CD4-positive, alpha-beta T cell treated with Interleukin-1 beta for 1 hour (primary cell): ENCODE measurements at places on chromosomes 1 and 21.

- no peak for DNase-seq
These were observed 286.8 kb downstream of the PTPRU start for GRCh38 chr1:29523136-29523535.

- DNase-seq = no peak
These were observed 46.2 kb upstream of the SLC2A1 start for GRCh38 chr1:43004587-43005459.

GRCh38 chr1:201408176-201408833, 9.2 kb upstream of the LAD1 start:
- peak; percentile 50 for DNase-seq

GRCh38 chr1:9181990-9182783, 52.4 kb upstream of the H6PD start:
- DNase-seq = no peak

- DNase-seq = no peak
These were observed 24.7 kb downstream of the STX6 start for GRCh38 chr1:180997843-180998504.

DNA sequence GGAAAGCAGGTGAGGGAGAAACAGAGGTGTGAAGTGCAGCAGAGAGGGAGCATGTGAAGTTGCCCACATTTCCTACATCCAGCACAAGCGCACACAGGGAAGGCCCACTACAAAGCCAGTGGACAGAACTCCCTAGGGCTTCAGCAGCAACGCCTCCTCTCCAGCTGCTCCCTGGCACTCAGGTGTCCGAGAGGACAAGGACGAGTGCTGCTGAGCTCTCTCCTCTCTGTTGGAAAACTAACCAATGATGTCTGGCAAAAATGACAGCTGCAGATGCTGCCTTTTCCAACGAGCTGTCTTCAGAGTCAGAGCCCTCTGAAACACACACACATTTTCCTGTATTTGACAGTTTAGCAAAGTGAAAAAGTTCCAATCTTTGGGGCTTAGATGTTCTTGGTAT, 86.8 kb downstream of the HSF2BP start:
- no peak for DNase-seq

GRCh38 chr1:47705517-47706130, 267.8 kb downstream of the FOXD2 start:
- DNase-seq = no peak

DNA sequence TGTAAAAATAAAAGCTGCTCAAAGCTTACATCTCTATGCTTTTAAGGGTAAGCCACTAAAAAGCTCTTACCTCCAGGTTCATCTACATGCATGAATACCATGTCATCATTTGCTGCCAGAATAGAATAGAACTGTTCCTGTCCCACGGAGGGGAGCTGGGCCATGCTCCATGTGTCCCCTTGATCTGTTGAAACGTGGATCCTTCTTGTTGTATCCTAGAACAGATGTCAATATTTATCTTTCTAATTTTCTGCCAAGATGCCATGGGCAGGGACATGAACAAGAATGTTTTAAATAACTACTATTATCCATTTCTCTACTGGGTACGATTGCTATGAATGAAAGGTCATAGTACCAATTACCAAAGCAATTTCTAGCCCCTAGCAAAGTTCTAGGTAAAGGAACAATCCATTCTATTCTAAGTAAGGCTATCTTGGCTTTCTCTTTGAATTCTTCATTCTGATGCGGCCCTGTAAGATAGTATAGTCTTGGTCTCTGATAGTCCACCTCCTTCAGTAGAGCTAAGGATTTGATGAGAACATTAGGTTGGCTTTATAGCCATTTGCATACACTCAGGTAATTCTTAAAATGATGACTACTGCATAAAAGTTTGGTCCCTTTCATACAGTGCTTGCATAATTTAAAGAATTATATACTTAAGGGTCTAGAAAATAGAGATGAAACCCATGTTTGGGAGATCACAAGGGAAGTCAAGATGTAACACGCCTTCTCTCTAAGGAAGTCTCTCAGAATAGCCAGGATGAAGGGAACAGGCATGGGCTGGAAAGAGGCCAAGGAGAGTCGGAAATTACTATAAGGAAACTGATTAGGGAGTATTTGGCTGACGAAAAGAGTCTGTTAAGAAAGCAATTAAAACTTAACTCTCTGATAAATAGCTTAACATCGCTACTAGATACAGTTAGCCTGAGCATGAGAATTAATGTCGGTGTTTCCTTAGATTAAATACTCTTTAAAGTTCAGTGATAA, 35.4 kb upstream of the MYBPHL start:
- no peak for DNase-seq
